ENCODE measurements at places on chromosomes 7 and 10.

GRCh38 chr7:113370910-113371309 lies 252.6 kb upstream of the SMIM30 start:
- DNase-seq: peak; percentile 8

DNA sequence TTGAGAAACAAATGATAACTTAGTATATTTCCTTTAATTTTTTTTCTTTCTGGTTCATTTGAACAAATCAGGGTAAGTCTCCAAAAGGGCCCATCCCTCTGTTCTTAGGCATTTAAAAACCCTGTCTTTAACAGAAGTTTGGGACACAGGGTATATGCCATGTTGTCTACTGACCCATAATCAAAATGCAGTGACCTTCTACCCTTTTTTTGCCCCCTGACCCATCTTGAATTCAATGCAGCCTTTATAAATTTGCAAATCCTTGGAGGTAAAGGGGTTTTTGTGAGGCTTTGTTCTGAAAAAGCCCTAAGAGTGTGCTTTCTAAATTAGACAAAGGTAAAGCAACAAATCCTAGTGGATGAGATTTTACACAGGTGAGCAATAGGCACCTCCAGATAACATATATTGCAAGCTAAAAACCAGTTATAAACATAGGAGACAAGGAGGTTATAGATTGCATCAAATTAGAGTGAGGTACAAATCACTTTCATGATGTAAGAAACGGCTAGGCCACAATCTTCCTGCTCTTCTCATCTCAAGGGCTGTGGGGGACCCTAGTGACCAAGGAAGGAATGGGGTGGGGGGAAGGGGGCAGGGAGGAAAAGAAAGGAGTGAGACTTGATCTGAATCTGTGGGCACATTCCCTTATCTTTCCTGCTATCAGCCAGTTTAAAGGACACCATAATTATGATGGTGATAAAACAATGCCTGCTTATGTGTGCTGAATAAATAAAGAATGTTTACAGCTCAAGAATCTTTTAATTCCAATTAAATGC lies 2.7 kb downstream of the SKIDA1 start:
- no peak for DNase-seq

DNA sequence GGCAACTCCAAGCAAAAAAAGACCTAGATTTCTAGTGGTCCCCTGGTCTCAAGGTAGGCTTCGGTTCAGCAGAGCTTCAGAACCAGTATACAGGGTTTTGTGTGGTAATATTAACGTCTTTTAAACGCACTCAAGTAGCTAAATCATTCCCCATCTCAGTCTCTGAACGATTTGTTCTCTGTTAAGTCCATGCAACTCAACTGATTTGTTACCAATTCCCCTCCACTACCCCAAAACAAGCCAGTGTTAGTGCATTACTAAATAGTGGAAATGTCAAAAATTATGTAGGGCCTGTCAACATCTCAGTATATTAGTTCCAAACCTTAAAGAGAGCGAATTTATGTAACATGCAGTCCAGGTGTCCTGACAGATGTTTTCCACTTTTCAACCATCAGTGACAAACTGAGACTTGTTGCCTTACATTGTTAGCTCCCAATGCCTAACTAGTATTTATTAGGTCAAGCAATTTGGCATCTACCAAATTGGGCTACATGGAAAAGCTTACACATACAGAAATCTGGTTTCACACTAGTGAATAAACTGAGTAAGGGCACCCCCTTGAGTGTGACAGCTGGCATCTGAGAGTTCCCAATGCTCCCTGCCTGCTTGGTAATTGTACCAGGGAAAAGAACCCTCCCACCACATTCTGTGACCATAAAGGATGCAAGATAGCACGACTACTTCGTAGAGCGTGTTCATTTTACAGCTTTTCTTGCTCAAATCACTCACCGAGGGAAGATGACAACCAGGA lies 12.2 kb downstream of the HNRNPA2B1 start:
- DNase-seq: no peak

DNA sequence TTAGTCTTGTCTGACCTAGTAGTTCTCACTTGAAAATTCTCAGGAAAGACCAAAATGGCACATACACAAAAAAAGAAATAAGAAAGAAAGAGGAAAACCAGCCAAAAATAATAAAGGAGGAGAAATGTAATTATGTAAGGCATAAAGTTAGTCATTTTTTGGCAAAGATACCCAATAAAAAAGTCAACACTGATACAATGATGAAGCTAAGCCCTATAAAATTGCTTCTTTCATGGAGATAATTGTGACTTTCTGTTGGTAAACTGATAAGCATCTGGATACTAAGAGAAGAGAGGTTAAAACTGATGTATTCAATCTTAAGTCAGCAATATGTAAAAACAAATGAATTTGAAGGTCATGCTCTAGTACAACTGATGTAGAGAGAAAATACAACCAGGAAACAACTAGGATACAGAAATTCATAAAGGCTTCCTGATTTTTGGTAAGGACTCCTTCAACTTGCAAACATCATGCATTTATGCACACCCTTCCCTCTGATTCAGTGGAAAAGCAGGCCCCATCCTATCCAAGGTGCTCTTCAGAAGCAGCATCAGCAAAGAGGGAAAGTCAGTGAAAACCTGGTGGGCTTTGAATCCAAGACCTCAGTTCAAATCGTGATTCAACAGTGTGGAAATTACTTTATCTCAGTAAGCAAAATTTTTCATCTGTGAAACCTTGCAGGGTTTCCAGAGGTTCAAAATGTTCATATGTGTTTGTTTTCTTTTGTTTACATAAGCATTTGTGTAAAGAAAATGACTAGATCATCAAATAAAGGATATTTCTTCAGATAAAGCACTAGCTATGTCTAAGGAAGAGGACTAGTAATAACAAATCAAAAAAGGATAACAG lies 32.6 kb downstream of the IMMP2L start:
- peak; percentile 3 for DNase-seq

DNA sequence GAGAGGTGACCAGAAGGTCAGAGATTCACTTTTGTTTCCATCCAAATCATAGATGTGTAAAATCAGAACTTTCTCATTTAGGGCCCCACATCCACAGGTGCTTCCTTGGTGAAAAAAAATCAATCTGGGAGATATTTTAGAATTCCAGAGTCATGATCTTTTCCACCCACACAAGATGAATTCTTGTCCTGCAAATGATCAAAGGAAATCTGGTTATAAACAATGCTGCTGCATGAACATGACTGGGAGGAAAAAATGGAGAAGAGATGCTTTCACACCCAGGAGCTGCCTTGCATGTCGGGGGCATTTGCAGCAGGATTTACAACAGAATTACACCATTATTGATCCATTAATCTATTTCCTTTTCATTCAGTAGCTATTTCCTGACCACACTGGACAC lies 106.5 kb upstream of the TMEM72 start:
- no peak for DNase-seq

DNA sequence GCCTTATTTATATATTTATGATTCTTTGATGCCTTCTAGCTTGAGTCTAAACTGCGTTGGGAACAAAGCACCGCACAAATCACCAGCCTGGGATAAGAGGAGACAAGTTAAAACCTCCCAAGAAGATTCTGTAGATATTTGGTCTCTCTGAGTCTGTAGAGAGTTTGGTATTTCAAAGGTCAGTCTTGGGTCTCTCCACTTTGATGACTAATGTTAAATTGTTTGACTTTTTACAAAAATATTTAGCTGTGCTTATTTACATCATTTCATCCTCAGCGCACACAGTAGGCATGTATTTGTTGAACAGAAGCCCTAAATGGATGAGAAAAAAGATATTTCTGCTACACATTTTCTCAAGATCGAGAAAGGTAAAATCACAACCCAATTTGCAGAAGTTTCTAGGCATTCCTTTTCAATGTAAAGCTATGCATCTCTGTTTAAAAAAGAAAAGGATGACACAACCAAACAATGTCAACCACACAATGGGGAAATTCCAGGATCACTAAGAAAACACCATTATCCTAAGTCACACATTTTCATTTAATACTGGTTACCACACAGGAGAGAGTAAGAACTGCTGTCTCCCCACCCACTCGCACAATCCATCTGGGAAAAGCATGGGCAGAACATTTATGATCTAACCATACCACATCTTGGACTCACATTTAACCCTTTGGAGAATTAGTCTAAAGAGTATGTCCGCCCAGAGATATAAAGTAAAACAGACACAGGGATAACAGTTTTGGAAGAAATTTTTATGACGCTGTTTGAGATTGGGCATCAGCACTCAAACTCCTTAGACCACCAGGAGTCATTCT lies 4.4 kb downstream of the CDK6 start:
- peak; percentile 91 for DNase-seq

GRCh38 chr7:16561943-16562342 lies 35.3 kb downstream of the LRRC72 start:
- no peak for DNase-seq

DNA sequence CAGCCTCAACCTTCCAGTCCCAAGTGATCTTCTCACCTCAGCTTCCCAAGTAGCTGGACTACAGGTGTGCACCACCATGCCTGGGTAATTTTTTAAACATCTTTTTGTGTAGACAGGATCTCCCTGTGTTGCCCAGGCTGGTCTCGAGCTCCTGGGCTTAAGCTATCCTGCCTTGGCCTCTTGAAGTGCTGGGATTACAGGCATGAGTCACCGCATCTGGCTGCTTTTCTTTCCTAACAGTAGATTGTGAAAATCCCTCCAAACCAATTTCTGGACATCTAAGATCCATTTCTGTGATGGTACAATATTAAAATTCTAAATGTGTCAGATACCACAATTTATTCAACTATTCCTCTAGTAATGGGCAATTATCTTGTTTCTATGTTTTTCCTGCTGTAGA lies 38.7 kb downstream of the RAB18 start:
- peak; percentile 51 for DNase-seq

DNA sequence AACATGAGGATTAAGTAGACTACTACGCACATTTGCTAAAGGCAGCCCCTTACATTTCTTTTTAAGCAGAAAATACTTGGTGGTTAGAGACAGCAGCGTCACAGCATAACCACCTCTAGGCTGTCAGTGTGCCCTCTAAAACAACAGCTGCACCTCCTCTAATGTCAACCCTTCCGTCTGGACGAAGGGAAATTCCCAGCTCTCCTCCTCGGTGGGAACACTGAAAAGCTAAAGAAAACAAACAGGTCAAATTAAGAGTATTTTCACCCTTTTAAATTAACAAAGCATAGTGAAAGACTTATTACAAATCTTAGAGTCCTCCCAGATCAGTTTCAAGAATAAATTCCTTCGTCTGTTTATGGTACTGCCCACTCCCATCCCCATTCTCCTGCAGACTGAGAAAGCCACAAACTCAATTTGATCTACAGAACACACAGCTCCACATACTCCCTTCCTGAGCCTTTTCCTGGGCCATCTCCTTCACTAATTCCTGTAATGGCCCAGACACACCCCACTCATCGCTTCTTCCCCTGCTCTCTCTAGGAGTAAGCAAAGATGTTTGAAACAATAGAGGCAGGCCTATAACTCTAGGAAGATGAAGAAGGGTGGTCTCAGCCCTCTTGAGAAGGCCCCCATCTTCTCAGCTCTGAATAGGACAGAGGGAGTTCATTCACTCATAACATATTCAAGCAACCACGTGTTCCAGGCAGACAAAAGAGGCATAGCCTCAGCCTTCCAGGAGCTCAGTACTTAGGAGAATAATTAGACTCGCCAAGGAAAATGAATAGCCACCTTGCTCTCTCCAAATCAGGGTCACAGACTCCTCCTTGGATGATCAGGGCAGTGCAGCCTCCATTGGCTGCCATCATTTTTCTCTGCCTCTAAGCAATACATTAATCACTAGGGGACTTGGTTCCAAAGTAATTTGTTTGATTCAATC lies 47.5 kb upstream of the HNRNPH3 start:
- no peak for DNase-seq

- DNase-seq: no peak
Measured at GRCh38 chr10:13930120-13930519, 343.4 kb downstream of the PRPF18 start.

DNA sequence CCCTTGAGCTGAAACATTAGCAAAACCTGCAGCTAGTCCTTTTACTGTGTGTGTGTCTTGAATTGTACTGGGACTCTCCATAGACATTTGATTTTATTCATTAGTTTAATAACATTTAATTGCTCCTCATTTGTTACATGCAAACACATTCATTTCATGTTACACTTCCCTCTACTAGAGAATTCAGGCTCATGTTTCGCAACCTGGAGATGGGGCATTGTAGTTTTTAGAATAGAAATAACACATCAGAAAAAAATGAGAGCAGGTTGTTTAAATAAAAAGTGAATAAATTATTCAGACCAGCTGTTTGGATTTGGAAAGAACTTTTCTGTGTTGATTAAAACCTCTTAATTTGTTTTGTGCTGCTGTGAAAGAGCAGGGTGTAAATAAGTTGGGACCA lies 243.9 kb downstream of the ETV1 start:
- DNase-seq: no peak

DNA sequence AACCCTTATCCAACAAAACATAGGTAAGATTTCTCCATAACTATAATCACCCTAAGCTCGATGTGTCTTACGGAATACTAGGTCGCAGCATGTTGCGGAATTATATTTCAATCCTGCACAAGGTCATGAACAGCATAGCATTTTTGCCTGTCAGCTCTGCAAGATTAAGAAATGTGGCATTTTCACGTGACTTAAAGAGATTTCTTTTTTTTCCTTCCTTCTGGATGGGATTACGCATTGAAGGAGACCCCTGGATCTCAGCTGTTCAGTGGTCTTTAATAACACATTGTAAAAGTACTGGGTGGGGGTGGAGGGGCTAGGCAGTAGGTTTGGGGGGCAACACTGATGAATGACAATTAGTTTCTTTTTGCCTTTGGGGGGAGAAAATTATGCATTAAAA lies 106.7 kb downstream of the CUBN start:
- peak; percentile 56 for DNase-seq

- no peak for DNase-seq
Measured at GRCh38 chr10:45370202-45370955, 3.6 kb upstream of the ALOX5 start.

DNA sequence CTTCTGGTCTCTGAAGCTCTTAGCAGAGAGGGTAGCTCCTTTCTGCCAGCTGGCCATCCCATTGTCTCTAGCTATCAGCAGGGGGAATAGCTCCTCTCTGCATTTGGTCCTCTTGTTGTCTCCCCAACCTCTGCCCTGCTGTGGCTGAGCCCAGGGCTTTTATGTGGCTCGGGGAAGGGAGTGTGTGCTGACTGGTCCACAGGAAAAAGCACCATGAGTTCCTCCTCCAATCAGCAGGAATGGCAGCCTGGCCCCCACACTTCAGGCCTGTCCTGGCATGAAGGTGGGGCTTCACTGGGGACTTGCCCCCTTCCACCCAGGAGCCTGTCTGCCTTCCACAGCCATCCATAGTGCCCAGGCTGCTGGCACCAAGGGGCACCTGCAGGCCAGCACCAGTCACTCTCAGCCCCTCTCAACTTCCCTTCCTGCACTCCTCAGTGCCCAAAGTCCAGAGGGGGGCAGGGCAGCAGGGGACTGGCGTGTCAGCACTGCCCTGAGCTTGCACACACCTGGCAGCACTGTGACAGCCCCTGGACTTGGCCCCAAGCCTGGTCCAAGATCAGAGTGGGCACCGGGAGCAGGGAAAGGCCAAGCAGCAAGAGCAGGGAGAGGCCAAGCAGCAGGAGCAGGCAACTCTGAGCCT lies 36.2 kb downstream of the NOLC1 start:
- no peak for DNase-seq

Data from fibroblast of upper back skin (primary cell).